IPS DF 6.9 (cell line): ENCODE measurements at places on chromosomes 11 and 22.

GRCh38 chr11:108512708-108513107, 14.5 kb upstream of the POGLUT3 start:
- no peak for DNase-seq

DNA sequence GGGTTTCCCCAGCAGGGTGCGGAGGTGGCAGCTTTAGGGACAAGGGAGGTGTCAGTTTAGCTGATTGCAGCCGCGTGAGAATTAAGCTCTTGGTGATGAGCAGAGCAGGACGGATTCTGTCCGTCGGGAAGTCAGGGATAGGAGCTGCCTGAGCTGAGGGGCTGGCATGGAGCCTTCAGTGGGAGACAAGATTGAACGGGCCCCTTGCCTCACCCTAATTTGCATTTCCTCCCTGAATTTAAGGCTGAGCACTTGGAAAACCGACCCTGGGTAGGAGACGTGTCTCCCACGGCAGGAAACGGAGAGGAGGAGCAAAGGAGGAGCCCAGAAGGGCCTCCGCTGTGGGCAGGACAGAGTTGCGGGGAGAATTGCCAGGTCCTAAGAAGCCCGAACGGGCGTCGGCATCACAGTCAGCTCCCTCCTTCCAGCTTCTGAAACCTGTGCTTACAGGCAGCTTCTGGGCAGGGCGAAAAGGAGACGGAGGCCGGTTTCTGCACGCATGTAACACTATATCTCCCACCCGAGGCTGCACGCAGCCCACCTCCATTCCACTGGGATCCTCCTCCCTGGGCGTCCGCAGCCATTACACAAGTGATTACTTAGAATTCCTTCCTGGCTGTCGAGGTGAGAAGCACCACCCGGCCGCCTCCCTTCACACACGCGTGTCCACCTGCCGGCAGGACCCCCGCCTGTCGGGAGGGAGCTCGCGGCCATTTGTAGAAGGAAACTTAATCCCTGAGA, 345.8 kb downstream of the BRD1 start:
- DNase-seq, result no peak

- DNase-seq, result no peak
Observed at GRCh38 chr22:17656870-17657395, 18.4 kb downstream of the BCL2L13 start.

DNA sequence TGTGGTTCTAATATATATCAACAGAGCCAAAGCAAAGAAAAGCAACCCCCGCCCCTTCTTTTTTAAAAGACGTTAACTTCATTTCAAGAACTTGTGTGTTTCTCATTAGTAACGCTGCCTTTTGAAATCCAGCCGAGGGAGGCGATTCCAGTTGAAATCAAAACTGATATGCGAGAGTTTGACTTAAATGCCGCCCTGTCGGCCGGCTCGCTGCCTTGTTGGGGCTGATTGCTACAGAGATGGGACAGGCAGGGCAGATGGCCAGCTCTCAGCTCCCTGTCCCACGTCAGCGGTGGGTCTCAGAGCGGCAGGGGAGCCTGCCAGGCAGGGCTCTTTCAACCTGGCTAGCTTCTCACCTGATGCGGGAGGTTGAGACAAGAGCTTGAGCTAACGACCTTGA, 51.9 kb upstream of the ALX4 start:
- no peak for DNase-seq

GRCh38 chr11:76668362-76669155, 2.0 kb downstream of the LRRC32 start:
- DNase-seq, result no peak

GRCh38 chr11:42524534-42525227, 787.1 kb upstream of the API5 start:
- peak; percentile 66 for DNase-seq
